Activated T-helper 1 cell treated with Interleukin-2 at 50 U/mL for 16 hours (primary cell): ENCODE measurements at places on chromosomes 1 and 21.
A peak's percentile ranks its signal among the peaks of the same experiment; 100 is the strongest.

DNA sequence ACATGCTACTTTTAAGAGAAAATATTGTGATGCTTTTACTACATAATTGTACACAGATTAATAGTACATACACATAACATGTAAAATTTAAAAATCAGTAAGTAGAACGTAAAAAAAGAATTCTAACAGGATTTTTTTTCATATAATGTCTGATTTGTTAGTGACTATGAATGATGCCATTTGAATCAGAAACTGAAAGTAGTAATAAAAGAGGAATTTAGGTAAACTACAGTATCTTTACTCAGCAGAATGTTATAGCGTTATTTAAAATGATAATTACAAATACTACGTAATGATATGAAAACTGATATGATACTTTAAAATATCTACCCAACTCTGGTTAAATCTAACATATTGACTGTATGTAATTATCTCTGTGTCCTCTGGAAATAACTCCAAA is 116.1 kb downstream of the DENND1B start:
- DNase-seq: no peak

DNA sequence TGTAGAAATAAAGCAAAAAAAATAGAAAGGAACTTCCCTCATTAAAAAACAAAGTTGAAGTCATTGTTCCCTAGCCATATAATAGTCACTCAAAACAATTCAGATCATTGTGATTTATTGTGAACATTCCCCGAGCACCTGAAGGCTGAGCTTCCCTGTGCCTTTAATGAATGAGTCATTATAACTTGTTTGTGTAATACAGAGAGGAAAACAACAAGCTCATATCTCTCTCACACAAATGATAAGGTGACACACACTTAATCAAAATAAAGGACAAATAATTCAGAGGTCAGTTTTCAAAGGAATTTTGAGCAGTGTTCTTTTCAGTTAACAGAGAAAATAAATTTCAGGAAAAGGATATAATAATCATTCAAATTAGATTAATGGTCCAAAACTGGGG is 326.2 kb downstream of the DUSP10 start:
- no peak for DNase-seq

DNA sequence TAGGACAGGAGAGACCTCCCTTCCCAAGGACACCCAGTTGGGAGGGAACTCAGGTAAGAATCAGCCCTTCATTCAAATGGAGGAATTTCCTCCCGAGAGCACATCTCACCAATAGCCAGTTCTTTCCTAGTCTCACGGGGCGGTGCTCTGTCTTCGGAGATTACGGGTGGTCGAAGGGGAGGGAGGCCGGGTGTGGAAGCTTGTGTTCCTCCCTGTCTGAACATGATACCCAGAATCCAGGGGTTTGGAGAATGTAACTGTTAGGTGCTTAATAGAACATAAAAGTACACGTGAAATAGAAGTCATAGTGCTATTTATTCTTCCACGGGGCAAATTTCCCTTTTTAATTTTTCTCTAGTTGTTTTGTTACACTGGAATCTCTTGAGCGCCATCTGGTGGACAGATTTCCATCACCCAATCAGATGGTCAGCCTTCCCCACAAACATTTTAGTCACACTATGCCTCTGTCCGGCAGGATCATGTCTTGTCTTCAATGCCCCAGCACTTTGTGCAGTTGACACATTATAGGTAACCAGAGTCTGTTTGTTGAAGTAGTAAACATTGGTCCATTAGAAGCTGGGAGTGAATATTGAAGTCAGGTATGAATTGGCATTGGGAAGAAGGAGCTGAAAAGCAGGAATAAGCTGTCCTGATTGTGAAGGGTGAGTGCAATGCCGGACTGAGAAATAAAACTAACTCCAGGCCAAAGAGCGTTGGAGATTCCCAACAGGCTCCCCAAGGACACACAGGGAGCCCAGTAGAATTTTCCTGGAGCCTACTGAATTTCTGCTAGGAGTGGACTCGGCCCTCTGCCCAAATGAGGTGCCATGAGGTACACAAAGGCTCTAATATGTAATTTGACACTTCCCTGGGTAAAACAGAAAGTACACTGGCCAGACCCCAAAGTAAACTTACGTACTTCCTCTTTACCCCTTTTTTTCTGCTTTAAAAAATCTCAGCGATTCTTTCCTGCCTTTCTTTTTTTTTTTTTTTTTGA is 27.6 kb upstream of the ZNF697 start:
- DNase-seq: peak; percentile 1

GRCh38 chr1:174397261-174397660 is 50.5 kb upstream of the GPR52 start:
- no peak for DNase-seq

GRCh38 chr1:167984886-167985489 is 48.1 kb upstream of the MPC2 start:
- DNase-seq: no peak

DNA sequence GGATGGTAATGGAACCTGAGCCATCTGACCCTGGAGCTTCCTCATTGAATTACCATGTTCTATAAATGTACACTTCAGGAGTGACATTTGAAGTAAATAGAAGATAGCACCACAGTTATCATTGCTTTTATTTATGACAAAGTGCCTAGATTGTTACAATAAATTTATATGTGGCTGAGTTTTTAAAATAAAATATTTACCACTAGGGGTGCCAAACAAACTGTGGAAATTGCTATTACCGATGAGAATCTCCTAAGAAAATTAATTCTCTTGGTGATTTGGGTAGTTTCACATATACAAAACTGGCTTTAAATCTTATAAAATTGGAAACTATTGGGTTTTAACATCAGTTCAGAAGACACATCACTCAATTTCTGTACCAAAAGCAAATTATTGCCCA is 1.4 kb upstream of the TNR start:
- no peak for DNase-seq

GRCh38 chr21:44697811-44698734 is 1.1 kb downstream of the KRTAP10-12 start:
- DNase-seq: no peak

- no peak for DNase-seq
Observed at GRCh38 chr1:24364975-24365678, 46.0 kb downstream of the GRHL3 start.

DNA sequence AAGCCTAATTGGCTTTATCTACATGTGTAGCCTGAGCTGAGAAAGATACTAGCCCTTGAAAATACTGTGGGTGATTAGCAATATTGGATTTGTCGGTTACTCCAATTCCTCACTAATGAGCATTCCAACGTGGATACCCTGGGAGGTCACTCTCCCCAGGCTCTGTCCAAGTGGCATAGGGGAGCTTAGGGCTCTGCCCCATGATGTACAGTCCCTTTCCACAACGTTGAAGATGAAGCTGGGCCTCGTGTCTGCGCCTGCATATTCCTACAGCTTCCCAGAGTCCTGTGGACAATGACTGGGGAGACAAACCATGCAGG is 2.6 kb downstream of the RCC1 start:
- DNase-seq: no peak

- DNase-seq: no peak
Observed at GRCh38 chr1:181588631-181589030, 105.3 kb downstream of the CACNA1E start.

DNA sequence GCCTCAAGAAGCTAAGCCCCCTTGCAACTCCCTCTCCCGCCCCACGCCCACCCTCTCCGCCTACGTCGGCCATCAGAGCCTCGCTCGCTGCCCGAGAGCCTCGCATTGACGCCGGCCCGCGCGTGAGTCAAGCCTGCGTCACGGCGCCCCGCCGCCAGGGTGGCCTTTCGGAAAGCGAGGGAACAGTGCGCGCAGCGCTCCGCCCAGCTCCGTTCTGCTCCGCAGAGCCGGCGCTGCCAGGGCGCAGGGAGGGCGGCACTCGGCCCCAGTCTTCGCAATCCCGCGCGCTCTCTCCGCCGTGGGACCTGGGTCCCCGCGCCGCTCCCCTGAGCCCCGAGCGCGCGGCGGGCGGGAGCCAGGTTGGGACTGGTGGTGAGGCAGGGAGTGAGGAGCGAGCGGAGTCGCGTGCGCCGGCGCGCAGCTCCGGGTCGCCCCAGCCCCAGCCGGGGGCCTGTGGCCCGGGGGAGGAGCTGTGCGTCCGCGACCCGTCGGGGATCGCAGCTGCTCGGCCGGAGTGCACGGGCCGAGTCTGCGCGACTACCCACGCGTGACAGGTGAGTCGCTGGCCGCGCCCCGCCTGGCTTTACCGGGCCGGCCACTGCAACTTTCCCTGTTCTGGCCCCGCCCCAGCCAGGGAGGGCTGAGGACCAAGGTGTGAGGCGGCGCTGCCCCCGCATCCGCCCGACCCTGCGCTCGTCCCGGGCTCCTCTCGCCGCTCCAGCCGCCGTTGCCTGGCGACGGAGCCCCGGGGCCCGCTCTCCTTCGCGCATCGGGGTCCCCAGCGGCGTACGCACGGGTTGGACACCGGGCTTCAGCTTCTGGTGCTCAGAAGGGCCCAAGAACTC is at the start of gene SLC6A17:
Gene SLC6A17 (plus strand): TSS at position 165 of the 845 bp plus-strand sequence. CDS start 16,436 bp downstream, outside the sequence.
- no peak for DNase-seq

DNA sequence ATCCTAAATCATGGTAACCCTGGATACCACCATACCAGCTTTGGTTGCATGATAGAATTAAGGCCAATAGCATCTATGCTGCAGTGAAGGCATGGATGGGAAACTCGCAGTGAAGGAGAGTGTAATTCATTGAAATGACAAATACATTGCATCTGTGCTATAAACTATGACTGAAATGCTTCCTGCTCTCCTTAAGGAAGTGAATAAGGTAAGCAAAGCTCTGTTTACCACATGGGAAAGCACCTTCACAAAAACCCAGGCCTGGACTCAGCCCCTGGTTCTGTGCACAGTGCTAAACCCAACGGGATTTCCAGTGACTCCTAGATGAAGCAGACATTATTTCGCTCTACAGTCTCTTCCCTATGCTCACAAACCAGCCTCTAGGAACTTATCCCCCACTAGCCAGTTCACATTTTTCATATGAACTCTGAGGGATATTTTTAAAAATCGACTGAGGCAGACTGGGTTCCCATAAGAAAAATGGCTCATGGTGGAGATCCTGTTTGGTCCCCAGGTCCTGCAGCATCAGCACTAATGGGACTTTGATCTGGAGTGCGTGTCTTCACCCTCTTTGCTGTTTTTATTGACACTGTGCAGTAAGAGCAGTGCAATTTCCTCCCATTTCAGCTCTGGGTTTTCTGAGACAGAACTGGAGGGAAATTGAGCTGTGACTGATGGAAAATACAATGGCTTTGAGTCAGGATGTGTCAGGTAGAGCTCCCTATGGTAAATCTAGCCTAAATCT is 362.7 kb downstream of the SIPA1L2 start:
- no peak for DNase-seq

- DNase-seq: no peak
Observed at GRCh38 chr1:208967334-208967733, 616.2 kb upstream of the CAMK1G start.

DNA sequence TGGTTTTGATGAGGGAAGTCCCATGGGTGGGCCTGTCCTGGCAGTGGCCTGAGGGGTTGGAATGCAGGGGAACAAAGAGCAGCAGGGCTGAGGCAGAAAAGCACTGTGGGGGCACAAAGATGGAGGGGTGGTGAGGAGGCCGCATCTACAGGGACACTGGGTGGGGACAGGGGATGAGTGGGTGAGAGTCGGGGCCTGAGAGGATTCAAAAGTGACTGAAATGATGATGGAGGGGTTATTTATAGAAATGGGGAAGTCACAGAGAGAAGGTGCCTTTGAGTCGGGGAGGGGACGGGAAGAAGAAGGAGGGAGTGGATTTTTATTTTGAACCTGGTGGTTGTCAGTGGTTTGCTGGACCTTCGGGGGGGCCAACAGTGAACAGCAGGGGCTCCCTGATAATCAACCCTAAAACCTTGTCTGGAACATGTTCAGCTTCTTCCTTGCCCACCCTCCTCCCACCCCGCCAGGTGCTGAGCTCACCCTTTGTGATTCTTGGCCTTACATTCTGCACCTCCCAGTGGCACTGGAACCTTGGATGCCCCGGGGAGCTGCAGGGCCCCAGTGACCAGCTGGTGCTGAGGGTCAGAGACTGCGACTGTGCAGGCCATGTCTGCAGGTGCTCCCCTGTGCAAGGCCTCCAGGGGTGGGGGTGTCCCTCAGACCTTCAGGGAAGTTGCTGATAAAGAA is 42.9 kb downstream of the IER5 start:
- no peak for DNase-seq

- no peak for DNase-seq
Observed at GRCh38 chr1:44029260-44029910, 1.9 kb downstream of the SLC6A9 start.

DNA sequence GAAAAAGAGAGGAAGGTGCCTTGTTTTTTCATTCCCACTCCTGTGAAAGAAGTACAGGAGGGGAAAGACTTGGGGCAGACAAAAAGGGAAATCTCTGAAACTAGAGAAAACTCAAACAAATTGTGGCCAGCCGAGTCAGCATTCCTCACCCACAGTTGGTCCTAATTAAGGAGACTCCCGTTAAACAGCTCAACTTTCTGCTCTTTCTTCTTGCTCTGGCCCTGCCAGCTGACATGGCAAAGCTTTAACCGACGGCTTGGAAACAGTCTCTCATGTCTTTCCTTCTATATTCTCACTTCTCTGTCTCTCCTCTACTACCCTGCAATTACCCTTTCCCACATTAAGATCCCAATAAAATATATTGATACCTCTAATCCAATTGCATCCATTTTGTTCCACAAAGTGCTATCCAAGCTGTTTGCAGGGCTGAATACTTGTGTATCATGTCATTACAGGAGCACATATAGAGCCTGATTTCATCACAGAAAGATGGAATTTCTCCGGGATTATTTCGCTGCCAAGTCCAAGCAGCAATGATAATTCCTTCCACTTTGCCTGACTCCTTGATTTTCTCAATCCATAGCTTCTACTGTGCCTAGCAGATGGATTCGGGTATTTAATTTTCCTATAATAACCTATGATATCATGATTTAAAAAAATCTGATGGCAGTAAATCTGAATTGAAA is 65.4 kb upstream of the IPO9 start:
- no peak for DNase-seq

GRCh38 chr1:215704089-215704860 is 137.2 kb downstream of the KCTD3 start:
- DNase-seq: no peak
